ENCODE measurements at places on chromosomes 2 and 18.

DNA sequence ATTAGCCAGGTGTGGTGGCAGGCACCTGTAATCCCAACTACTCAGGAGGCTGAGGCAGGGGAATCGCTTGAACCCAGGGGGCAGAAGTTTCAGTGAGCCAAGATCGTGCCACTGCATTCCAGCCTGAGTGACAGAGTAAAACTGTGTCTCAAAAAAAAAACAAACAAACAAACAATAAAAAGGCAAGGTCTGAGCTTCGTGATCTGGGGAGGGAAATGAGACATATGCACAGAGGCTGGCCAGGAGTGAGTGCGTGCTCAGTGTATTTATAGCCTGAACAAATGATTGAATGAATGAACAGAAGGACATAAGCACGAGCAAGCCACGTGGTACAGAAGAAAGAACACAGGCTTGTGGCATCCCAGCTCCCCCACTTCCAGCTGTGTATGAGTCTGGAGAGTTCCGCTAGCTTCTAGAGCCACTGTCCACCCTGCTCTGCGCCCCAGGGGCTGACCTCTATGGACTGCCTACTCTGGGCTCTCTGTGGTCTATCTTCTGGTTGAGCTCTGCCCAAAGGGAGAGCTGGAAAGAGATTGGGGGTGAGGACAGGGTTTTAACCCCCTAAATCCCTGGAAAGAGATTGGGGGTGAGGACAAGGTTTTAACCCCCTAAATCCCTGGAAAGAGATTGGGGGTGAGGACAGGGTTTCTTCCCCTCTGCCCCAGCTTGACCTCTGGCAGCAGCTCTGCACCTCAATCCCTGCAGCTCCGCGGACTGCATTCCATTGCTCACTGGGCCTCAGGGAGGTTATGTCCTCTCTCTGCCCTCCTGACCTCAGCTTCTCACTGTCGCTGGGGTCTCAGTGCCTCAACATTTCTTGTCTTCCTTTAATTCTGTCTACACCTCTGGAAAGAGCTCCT is 11.0 kb upstream of the ROCK2 start:
- DNase-seq: no peak

GRCh38 chr2:235195921-235196320 is 244.1 kb downstream of the SH3BP4 start:
- no peak for DNase-seq

DNA sequence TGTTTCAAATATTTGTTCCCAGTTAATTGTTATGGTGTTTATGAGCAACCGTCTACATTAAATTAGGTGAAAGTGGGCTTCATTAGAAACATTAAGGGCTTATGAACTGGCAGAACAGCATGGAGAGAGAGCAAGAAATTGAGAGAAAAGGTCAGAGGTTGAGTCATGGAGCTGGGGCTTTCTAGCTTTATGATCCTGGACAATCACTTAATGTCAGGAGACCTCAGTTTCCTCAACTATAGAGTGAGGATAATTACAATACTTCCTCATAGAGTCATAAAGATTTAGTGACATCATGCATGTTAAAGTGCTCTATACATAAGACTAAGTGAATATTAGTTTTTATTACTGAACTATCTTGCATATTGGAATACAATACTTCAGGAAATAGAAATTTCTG is 83.9 kb downstream of the PLCL1 start:
- DNase-seq: peak; percentile 93

DNA sequence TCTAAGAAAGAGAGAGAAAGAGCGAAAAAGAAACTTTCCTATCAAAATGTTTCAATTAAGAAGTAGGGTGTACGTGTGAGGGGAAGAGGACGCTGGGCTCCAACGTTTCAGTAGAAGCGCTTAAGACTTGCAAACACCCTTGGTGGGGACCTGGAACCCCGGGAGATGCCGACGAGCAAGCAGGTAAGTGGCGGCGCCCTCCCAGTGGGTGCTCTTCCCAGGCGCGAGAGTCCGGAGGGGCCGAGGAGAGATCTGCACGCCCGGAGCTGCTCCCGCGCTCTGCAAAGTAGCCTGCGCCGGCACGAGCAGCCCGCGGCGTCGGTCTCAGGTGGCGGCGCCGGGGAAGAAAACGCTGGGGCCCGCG is 678 bp upstream of the OTX1 start:
- no peak for DNase-seq

DNA sequence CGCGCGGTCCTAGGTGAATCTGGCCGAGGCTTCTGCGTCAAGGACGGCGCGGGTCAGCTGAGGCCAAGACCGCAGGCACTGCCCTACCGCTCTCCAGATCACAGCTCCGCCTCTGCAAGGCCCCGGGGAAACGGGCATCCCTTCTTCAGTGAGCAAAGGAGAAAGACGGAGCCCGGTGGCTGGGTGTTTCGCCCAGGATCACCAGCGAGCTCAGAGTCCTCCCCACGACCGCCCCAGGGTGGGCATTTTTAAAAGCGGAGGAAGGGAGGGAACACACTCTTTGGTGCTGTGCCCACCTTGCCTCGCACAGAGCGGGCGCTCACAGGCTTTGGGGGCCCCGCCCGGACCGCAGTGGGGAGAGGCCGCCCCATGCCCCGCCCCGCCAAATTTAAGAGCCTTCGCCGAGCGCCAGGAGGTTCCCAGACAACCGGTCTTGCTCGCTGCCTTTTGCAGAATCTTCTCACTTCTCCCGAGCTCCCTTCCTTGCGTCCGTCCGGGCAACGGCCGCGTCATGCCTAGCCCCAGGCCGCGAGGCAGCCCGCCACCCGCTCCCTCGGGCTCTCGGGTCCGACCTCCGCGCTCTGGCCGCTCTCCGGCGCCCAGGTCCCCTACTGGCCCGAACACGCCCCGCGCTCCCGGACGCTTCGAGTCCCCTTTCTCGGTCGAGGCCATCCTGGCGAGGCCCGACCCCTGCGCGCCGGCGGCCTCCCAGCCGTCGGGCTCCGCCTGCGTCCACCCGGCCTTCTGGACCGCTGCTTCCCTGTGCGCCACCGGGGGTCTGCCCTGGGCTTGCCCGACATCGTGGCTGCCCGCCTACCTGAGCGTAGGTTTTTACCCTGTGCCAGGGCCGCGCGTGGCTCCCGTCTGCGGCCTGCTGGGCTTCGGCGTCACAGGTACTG is at the start of gene NOTO:
Gene NOTO (plus strand): TSS at position 419 of the 899 bp plus-strand sequence. CDS start 93 bp downstream, at position 512.
- no peak for DNase-seq

- DNase-seq: no peak
Measured at GRCh38 chr2:3606370-3607201, 11.7 kb downstream of the COLEC11 start.

DNA sequence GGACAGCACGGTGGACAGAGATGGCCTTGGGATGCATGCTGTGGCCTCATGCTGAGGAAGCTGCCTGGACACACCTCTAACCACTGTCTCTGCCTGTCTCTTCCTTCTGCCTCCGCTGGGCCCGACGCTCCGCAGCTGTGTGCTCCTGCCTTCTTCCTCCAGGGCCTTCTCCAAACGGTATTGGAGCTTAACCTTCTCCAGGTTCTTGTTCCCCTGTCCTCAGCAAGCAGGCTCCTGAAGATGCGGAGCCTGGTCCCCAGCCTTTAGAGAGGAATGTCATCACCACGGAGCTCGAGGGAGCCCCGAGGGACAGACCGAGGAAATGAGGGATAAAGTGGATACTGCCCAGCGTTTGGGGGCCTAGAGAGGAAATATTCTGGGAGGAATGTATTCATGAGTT is 155.1 kb downstream of the DYSF start:
- DNase-seq: no peak

GRCh38 chr2:207727261-207727660 is 15.8 kb downstream of the CCNYL1 start:
- no peak for DNase-seq

DNA sequence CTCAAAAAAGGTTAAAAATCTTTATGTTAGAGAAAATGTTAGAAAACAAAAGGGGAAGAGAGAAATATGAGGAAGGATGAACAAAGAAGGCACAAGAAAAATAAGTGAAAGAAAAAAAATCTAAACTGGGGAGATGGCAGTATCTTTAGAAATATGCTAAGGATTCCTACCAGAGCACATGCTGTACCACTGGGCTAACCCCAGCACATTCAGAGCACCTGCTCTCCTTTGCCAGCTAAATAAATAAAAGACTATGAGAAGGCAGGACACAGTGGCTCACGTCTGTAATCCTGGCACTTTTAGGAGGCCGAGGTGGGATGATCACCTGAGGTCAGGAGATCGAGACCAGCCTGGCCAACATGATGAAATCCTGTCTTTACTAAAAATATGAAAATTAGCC is 92.2 kb upstream of the CDKL4 start:
- no peak for DNase-seq

- no peak for DNase-seq
Measured at GRCh38 chr2:201807452-201807999, 1.2 kb downstream of the CDK15 start.

- no peak for DNase-seq
Measured at GRCh38 chr2:82675186-82675585, 1783.9 kb downstream of the SUCLG1 start.

- no peak for DNase-seq
Measured at GRCh38 chr2:46802665-46803546, 112.7 kb downstream of the MCFD2 start.

- no peak for DNase-seq
Measured at GRCh38 chr18:8339952-8340351, 269.3 kb upstream of the RAB12 start.

- no peak for DNase-seq
Measured at GRCh38 chr2:10033251-10034006, 9.9 kb upstream of the KLF11 start.

DNA sequence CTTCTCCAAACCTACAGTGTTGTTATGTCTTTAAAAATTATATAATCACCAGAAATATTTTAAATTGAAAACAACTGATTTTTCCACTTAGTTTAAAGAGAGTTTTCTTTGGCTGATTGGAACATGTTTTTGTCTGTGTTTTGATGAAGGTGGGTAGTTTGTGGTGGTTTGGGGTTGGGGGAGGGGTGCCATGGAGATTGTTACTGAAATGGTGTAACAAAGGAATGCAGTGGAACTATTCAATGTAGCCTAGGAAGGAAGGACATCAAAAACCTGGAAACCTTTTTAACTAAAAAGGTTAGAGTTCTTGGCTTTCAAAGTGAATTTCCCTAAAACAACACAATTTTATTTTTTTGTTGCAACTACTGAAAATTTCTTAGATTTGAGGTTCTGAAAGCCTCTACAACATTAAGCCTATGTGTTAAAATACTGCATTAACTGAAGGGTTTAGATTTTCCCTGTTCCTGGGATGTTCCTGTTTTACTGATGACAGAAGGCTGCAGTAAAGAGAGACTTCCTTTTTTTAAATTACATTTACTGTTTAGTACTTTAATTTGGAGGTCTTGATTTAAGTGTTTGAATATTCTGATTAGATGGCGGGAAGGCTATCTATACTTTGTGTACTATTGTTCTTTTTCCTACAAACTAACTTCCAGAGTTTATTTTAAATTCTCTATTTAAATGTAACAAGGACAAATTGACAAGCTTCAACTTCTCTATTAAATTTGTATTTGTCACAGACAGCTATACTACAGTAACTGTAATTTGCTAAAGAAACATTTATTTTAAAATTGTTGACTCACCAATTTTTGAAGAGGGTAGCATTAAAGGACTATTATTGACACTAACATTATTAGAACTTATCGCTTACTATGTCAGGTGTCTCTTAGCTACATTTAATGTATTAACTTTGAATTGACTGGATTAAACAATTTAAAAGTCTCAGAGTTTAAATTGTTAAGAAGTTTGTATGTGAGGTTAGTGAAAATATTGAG is 87.7 kb downstream of the LIMS1 start:
- DNase-seq: peak; percentile 56

- DNase-seq: no peak
Measured at GRCh38 chr18:80183273-80184050, 63.9 kb downstream of the PARD6G start.

- no peak for DNase-seq
Measured at GRCh38 chr18:63177919-63178821, 141.4 kb downstream of the BCL2 start.

- peak; percentile 88 for DNase-seq
Measured at GRCh38 chr2:40511661-40512213, 59.8 kb upstream of the SLC8A1 start.

DNA sequence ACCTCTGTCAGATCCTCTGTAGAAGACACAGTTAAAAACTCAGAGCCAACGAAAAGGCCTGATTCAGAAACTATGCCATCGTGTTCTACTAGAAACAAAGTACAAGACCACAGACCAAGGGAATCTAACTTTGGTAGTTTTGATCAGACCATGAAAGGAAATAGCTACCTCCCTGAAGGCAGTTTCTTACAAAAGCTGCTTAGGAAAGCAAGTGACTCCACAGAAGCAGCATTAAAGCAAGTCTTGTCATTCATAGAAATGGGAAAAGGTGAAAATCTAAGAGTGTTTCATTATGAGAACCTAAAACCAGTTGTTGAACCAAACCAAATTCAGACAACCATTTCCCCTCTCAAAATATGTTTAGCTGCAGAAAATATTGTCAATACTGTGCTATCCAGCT is 58.2 kb downstream of the FSIP2 start:
- DNase-seq: no peak

GRCh38 chr18:47317824-47318508 is 66.5 kb upstream of the SKOR2 start:
- no peak for DNase-seq

GRCh38 chr2:23531881-23532280 is 146.9 kb downstream of the KLHL29 start:
- DNase-seq: no peak

- DNase-seq: no peak
Measured at GRCh38 chr2:66255867-66256266, 179.1 kb upstream of the MEIS1 start.

- no peak for DNase-seq
Measured at GRCh38 chr2:234846599-234847363, 105.0 kb upstream of the SH3BP4 start.

DNA sequence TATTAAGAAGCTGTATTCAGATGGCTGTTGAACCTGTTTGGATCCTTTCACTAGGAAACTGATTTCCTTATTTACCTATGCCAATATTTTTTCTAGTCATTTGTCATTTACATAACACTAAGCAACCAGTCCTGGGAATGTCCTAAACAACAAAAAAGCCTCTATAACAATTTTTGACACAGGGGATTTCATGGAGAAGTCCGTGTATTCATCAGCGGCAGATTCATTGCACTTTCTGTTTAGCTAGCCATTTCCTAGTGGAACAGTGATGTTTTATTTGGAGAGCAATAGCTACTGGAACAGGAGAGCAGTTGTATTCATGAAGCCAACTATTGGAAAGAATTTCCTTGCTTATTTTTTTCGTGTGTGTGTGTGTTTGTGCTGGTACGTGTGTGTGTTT is 604.3 kb upstream of the POU3F3 start:
- DNase-seq: no peak

- DNase-seq: no peak
Measured at GRCh38 chr18:59273759-59274532, 692 bp upstream of the RAX start.

DNA sequence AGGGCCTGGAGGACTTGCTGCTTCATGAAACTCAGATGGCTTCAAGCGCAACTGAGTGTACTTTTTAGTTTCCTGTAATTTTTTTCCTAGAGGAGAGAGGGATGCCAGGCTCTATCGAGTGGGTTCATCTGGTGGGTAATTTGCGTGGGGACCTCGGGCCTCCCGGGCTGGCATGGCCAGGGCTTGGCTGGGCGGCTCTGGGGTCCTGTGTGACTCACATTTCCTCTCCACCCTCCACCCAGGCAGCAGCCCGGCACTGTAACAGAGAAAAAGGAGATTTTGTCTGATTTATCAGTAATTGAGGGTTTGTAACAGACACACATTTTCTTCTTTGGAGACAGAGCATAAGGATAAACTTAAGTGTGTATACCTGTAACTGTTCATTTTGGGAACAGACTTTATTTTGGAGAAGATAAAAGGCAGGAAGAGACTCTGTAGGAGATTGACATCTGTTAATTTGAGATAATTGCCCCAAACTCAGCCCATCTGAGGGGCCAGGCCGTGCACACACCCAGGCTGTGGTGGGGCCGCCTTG is 64.3 kb downstream of the NFATC1 start:
- no peak for DNase-seq

GRCh38 chr18:30501594-30501993 is 540.9 kb downstream of the DSC3 start:
- no peak for DNase-seq

Measured in inflammatory macrophage treated with lipopolysaccharide for 4 hours (primary cell).